ENCODE measurements at places on chromosomes 7 and 10.

- no peak for DNase-seq
Observed at GRCh38 chr10:124696446-124697392, 47.5 kb downstream of the FAM53B start.

- DNase-seq, result no peak
Observed at GRCh38 chr7:135998081-135998480, 20.9 kb upstream of the MTPN start.

GRCh38 chr7:90492250-90492649 is 22.8 kb downstream of the PTTG1IP2 start:
- no peak for DNase-seq

GRCh38 chr7:131328377-131329175 is 900 bp downstream of the MKLN1 start:
- no peak for DNase-seq

- DNase-seq, result no peak
Observed at GRCh38 chr7:113338071-113338696, 219.8 kb upstream of the SMIM30 start.

- DNase-seq, result no peak
Observed at GRCh38 chr7:22094413-22095342, 149.0 kb upstream of the CDCA7L start.

DNA sequence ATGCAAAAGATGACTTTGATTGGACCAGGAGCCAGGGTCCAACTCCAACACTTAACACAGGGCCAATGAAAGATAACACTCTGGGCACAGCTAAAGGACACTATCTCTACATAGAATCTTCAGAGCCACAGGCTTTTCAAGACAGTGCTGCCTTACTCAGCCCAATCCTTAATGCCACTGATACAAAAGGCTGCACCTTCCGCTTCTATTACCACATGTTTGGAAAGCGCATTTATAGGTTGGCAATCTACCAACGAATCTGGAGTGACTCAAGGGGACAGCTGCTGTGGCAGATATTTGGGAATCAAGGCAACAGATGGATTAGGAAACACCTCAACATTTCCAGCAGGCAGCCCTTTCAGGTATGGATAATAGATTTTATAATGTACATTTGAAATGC is 160.7 kb downstream of the MALRD1 start:
- no peak for DNase-seq

DNA sequence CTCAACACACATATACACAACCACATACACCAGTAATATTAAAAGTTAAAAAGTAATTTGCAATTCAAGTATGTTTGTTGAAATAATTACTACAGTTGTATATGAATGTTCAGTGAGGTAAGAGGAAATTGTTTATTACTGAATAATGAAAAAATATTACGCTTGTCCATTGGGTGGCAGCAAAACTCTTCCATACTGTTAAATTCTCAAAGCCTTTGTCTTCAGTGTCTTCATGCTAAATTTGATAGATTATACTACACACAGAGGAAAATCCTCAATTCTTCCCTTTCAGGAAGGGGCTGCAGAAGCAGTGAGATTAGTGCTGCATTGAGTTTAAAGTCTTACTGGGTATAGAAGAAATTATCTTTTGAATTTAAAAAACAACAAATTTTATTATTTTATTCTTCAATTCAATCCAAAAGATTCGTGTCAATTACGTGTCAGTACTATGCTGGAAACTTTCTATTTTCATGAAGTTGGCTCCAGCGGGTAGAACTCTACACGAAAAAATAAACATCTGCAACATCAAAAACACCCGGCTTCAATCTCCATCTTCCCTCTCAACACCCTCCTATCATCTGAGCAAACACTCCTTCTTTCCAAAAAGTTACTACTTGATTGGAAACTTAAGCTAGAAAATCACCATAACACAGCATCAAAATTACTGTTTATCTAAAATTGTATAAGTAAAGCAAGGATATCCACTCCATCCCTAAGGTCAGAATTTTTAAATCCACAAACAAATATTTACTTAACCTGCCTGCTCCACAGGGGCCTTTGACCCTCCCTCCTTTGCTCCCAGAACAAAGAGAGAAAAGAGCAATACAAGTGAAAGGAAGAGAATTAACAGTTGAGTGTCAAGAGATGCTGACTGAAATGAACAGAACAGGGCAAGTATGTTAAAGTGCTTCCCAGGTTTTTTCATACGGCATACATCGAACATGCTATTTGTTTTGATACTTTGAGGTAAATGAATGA is 37.0 kb upstream of the TES start:
- peak; percentile 66 for DNase-seq

GRCh38 chr10:86755454-86755739 is 1.0 kb upstream of the BMPR1A start:
- no peak for DNase-seq

GRCh38 chr10:79947083-79947415 is 1.9 kb downstream of the SFTPD start:
- DNase-seq, result no peak

DNA sequence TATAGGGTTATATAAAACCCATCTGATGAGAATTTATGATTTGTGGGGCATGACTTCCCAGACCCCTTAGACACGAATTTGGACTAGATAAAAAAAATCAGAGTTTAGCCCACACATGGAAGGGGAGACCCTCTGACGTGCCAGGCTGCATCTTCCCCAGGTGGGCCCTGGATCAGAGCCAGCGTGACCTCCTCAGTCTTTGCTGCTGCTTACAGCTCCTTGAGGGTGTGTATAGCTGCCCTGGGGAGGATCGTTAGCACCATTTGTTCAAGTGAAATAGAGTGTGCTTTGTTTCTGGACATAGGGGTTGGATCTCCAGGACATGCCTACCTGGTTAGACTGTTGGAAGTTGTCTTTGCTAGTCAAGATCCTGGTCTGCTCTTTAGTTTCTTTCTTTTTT is 54.2 kb downstream of the DOCK1 start:
- DNase-seq, result no peak

- peak; percentile 79 for DNase-seq
Observed at GRCh38 chr10:119306514-119306951, 99.2 kb downstream of the GRK5 start.

- peak; percentile 38 for DNase-seq
Observed at GRCh38 chr10:87635498-87636312, 24.0 kb upstream of the PAPSS2 start.

DNA sequence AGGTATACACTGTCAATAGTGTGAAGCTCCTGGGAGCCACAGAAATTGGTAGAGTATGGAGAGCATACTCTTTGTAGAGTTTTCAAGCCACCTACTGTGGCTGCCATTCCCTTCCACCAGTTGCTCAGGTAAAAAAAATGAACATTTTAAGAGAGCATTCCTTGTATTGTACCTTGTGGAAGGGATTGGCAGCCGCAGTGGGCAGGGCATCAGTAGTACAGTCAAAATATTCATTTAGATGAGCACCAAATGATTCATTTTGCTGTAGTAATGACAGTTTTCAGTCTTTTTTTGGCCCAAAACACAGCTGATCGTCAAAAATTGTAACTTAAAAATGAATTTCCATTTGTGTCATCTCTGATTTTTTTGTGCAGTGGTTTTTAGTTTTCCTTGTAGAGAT is 304.9 kb downstream of the ATRNL1 start:
- no peak for DNase-seq

- DNase-seq, result no peak
Observed at GRCh38 chr7:153507885-153508284, 544.3 kb upstream of the DPP6 start.

DNA sequence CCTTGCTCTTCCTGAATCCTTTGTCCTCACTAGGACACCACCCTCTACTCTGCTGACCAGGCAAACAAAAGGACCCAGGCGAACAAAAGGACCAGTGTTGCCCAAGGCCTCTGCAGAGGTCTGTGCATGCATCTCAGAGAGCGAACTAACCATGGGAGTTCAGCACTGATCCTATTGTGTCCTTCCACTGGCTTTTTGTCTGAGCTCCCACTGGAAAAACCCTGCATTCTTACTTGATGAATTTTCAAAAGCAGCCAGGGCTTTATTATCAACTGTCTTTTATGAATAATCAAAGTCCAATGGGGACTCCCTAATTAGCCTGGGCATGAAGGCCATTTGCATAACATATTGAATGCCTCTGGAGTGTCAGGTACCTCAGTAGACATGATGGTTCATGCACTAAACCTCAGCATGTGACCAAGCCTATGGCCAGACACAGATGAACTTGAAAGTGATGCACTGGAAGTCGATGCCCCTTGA is 140.6 kb downstream of the KCNMA1 start:
- no peak for DNase-seq

DNA sequence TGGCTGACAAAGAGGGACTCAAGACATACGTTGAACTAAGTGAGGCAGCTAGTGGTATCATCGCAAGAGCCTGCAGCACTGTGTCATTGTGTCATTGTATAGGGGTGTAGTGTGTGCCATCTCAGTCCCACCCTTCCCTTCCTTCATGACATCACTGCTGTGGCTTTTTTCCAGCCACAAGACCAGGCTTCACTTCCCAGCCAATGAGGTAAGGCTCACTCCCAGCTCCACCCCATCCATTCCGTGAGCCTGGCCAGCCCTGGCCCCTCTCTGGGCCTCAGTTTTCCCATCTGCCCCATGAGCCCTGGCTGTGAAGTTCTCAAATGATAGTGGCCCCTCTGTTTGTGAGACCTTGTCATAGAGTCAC is 134.3 kb upstream of the ZMIZ1 start:
- no peak for DNase-seq

- no peak for DNase-seq
Observed at GRCh38 chr7:138564365-138564764, 104.3 kb downstream of the TRIM24 start.

DNA sequence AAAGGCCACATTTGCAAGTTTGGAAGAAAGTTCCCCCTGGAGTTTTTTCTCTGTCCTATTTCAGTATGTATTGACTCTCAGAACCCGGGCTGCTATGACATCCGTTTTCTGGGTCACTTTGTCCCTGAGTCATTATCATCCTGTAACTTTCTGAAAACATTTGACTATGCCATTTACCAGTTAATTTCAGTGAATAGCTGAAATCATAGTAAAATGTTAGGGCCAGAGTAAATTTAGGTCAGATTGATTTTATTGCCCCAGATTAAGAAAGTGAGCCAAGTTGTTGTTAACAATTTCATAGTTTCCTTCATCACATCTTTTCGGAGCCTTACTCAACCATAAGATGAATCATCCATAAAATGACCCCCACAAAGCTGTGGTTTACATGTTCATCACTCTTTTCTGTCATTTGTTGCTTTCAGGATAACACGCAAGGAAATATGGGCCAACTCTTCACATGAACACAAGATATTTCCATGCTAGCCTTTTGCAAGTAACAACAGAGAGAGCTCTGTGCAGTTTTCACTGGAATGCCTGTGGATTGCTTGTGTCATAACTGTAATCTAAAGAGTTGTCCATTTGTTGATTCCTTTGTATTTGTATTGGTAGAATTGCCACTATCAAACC is 3.9 kb upstream of the MACC1 start:
- no peak for DNase-seq

- no peak for DNase-seq
Observed at GRCh38 chr7:133863362-133864061, 263.6 kb upstream of the LRGUK start.

DNA sequence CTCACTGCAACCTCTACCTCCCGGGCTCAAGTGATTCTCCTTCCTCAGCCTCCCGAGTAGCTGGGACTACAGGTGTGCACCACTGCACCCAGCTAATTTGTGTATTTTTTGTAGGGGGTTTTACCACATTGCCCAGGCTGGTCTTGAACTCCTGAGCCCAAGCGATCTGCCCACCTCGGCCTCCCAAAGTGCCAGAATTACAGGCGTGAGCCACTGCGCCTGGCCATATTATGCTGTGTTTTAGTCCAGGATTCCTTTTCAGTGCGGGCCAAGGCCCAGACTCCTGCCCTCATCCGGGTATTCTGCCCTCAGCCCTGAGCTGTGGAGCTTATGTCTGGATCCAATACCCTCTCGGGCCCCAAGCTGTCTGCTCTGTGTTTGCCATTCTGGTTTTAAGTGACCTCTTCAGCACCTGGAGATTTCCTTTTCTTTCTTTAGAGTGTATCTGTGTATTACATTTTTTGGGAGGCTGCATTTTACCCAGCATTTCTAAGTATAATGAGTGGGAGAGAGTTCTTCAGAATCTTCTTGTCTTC is 114.9 kb downstream of the BUB3 start:
- DNase-seq, result no peak

DNA sequence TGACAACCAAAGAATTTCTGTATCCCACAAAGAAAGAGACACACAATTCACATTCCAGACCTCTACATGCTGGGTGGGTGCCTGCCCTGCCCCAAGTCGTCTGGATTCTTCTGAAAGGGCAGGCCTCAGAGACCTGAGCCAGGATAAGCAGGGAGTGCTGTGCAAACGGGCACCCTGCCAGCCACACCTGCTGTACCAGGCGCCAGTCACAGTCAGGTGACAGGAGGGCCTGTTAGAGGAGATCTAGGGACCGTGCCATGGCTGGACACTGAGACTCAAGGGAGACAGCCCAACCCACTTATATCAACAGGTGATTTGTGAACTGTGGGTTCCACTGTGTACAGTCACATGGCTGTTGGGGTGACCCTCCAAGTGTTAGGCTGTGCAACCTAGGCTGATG is 103.1 kb upstream of the AFAP1L2 start:
- no peak for DNase-seq

DNA sequence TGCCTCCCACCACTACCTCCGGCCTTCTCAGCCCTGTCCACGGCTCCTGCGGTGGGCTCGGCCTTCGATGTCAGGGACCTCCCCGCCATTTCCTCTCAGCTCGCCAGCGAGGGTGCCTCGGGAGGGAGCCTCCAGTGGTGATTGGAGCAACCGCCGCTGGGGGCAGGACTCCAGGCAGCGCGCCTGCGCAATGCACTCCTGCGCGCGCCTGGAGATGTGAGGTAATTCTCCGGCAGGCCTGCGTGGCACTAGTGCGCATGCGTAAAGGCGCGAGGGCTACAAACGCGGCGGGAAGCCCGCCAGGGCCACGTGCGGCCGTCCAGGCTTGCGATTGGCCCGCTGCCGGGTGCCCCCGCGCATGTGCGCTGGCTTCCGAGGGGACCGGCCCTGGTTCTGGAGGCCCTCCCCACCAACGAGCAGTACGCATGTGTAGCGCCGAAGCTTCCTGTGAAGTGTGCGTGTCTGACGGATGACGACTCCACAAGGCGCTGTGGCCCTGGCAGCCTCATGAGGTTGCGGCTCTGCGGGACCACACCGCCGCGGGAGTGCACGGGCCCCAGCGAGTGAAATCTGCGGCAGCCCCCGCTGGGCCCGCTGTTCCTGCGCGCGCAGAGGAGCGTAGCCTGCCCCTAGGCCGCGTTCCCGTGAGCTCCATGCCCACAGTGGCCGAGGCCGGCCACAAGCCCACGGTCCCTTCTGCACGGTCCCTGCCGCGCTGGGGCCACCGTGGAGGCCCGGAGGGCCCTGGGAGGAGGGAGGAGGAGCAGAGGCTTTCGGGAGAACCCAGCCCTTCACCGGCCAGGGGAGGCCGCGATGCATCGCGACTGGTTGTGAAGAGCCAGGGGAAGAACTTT is at the start of gene SYCE1:
TSS of gene SYCE1 (minus strand) at position 143 of the 854 bp plus-strand sequence. CDS start at position 89, 54 bp downstream.
- no peak for DNase-seq

GRCh38 chr10:77873536-77874380 is 52.8 kb downstream of the DLG5 start:
- DNase-seq, result peak; percentile 40

GRCh38 chr7:28498636-28499035 is 86.3 kb downstream of the CREB5 start:
- no peak for DNase-seq
